ENCODE measurements at places on chromosomes 11 and 22.

DNA sequence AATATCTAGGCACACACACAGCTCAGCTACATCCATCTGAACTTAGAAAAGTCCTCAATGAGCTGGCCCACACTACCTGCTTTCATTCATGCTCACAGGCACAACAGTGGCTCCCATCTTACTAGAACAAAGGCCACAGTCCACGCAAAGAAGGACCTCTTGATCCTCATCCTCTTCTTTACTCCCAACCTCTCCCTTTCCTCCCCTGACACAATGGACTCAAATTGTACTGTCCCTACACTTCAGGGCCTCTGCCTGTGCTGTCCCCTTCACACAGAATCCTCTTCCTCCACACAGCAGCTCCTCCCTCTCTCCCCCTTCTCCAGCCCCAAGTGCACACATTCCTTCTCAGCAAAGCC lies 12.7 kb downstream of the SMCO4 start:
- DNase-seq = no peak

DNA sequence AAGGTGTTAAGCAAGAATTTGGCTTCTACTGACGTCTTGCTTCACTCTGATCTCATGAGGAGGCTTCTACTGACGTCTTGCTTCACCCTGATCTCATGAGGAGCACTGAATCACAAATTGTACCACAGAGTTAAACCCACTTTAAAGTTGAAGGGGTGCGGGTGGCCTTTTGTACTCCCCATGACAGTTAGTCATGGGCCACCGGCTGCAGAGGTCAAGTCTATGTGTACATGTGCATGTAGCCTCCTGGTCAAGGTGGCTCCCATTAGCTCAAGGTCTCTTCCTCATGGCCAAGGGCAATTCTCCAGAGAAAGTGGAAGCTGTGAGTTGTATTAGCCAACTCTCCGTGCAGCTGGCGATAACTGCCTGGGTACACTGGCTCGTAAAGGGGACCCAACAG lies 23.1 kb upstream of the FZD4 start:
- no peak for DNase-seq

GRCh38 chr11:8283465-8284230 lies 20.0 kb upstream of the LMO1 start:
- DNase-seq = no peak

DNA sequence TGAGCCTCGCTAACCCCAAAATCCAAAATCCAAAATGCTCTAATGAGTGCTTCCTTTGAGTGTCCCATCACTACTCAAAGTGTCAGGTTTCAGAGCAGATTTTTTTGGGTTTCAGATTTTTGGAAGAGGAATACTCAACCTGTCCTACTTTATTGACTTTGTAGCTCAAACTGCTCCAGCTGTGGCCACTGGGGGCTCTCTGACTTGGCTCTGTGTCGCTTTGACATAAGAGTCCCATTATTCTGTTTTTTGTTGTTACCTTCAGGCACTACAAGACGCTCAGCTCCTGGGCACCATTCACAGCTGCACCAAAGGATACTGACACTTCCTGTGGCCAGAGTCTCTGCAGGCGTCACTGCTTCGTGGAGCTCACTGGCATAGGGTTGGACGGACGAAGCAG lies 41.1 kb downstream of the PHF21B start:
- no peak for DNase-seq

DNA sequence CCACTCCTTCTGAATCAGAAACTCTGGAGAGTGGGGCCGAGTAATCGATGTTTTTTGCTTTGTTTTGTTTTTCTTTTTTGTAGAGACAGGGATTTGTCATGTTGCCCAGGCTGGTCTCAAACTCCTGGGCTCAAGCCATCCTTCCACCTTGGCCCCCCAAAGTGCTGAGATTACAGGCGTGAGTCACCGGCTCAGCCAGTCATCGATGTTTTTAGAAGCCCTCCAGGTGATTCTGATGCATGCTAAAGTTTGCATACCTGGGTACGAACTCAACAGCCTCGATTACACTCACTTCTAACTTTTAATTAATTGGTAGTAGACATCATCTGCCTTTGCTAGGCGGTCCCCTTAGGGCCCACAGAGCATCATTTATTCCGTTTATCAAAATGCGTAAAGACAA lies 50.3 kb downstream of the C11orf71 start:
- no peak for DNase-seq

GRCh38 chr11:65077451-65077850 lies 6.4 kb downstream of the CDCA5 start:
- no peak for DNase-seq

GRCh38 chr11:31725176-31725575 lies 85.9 kb downstream of the PAX6 start:
- no peak for DNase-seq

Data from activated CD4-positive, alpha-beta T cell treated with anti-CD3 and anti-CD28 coated beads for 24 hours (primary cell).